Activated CD8-positive, alpha-beta T cell treated with anti-CD3 and anti-CD28 coated beads, Interleukin-2, amount 10 ng/mL, durations not matched to agents 7 days and 5 days (primary cell): ENCODE measurements at places on chromosomes 6 and 20. TPM values are rescaled to one million over a fixed set of nuclear protein-coding genes. Genes with fewer than 3 reads are reported as not detected.

DNA sequence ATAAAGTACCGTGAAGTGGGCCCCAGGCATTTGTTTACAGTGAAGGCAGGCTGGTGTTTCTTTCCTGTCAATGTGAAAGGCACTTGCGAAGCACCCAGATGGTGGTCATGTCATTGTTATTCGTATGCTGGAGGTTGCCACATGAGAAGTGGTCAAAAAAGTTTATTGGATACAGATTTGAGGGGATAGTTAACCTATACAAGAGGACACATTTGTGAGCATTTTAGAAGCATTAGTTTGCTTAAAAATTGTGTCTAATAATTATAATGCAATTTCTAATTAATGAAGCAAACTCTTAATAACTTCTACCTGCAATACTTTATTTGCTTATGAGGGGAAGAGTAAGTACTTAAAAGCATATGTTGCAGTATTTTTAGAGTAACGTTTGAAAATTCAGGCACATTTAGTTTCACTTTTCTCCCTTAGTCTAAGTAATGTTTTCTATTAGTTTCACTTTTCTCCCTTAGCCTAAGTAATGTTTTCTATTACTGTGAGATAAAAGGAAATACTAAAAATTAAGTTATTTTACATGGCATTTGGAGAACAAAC is 120.7 kb upstream of the CLDN20 start:
- H3K27ac ChIP-seq: peak overlapping the region; percentile 98
- DNase-seq: no peak
- H3K27me3 ChIP-seq: no peaks in the 10 kb centered on the region
- peak overlapping the region; percentile 75 for H3K4me3 ChIP-seq

DNA sequence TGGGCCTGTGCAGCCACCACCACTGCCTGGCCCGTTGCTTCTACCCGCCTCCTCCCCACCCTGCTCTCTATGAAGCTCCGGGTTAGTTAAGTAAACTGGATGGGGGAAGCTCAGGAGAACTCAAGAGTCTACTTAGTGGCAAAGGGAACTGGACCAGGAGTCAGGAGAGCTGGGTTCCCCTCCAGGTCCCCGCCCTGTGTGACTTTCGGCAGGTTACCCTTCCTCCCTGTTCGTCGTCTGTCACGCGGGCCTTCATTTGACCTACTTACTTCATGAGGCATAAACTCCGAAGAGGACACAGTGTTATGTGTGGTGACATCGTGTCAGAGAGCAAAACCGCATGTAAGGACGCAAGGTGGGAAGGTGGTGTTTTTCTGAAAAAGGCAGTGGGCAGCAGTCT is 75.3 kb downstream of the TCP11 start:
- no peaks in the 10 kb centered on the region for H3K27me3 ChIP-seq
- no peaks in the 10 kb centered on the region for H3K36me3 ChIP-seq
- peaks cover 20% of the 10 kb centered on the region for H3K4me1 ChIP-seq
- no peak overlapping the region for H3K27ac ChIP-seq

GRCh38 chr6:142631517-142632385 is 313.2 kb downstream of the HIVEP2 start:
- no peak for DNase-seq
- no peaks in the 10 kb centered on the region for H3K36me3 ChIP-seq
- H3K27ac ChIP-seq: no peak overlapping the region
- peaks cover 5% of the 10 kb centered on the region for H3K4me1 ChIP-seq

DNA sequence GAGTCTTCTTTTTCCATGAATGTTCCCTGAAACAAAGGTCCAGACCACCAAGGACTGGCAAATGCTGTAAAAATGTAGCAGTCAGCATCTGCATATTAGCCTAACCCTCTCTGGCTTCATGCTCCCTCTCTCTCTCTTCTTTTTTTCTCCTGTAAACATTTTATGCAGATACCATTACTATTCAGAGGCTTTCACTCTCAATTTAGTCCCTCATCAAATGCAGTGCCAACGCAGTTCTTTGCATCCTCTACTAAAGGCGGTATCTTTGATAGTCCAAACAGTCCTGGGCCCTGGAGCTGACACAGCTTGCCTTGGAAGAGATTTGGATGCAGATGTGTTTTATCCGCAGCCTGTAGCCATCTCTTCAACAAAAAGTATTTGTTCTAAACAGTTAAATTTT is 167.1 kb upstream of the MMS22L start:
- no peak overlapping the region for H3K4me3 ChIP-seq
- H3K27ac ChIP-seq: no peak overlapping the region
- peaks cover 3% of the 10 kb centered on the region for H3K27me3 ChIP-seq
- DNase-seq: no peak

- no peaks in the 10 kb centered on the region for H3K27me3 ChIP-seq
- no peaks in the 10 kb centered on the region for H3K36me3 ChIP-seq
- no peaks in the 10 kb centered on the region for H3K4me1 ChIP-seq
- no peak overlapping the region for H3K27ac ChIP-seq
- DNase-seq: no peak
Measured at GRCh38 chr6:51929934-51930574, 157.4 kb downstream of the PKHD1 start.

GRCh38 chr20:19212821-19213502 is 520 bp downstream of the SLC24A3 start:
- no peaks in the 10 kb centered on the region for H3K4me1 ChIP-seq
- no peak overlapping the region for H3K4me3 ChIP-seq
- peaks cover 51% of the 10 kb centered on the region for H3K27me3 ChIP-seq
- no peak overlapping the region for H3K27ac ChIP-seq
- DNase-seq: peak; percentile 57

- no peaks in the 10 kb centered on the region for H3K36me3 ChIP-seq
- H3K27ac ChIP-seq: no peak overlapping the region
Measured at GRCh38 chr20:40519918-40520317, 169.1 kb downstream of the MAFB start.

DNA sequence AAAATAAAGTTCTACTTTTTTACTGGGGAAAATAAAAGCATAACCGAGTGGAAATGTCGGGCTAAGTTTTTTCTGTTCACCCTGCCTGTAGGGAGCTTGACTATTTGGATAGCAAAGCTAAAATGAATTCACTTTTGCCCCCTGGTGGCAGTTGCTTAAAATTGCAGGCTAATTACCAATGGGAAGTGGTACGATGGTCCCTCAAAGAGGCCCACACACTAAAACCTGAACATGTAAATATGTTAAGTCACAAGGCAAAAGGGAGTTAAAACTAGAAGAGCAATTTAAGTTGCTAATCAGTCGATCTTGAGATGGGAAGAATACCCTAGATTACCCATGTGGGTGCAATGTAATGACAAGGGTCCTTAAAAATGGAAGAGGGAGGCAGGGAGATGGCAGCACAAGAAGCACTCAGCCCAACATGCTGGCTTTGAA is 916 bp upstream of the SUN5 start:
- no peak overlapping the region for H3K4me3 ChIP-seq
- DNase-seq: peak; percentile 59
- no peaks in the 10 kb centered on the region for H3K27me3 ChIP-seq
- H3K27ac ChIP-seq: peak overlapping the region; percentile 32
- H3K36me3 ChIP-seq: peaks cover 3% of the 10 kb centered on the region

DNA sequence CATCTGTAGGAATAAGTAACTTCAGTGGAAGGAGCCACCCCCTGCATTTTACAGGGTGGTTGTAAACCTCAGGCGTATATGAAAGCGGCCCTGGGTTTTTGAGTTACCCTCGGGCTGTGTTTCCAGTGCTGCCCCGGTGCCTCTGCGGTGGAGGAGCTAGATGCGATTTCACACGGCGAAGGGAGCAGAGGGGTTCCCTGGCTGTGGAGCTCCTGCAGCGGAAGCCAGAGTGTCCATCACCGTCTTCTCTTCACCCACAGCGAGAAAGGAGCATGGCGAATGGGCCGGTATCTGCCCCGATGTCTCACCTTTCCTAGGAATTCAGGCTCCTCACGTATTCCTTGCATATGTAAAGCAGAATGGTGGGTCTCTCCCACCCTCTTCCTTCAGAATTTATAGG is 253.6 kb downstream of the THBS2 start:
- H3K27ac ChIP-seq: no peak overlapping the region
- H3K27me3 ChIP-seq: peaks cover 5% of the 10 kb centered on the region
- H3K4me3 ChIP-seq: no peak overlapping the region
- H3K4me1 ChIP-seq: no peaks in the 10 kb centered on the region

GRCh38 chr20:5030348-5031205 is 29.3 kb upstream of the SLC23A2 start:
- no peaks in the 10 kb centered on the region for H3K36me3 ChIP-seq
- no peak for DNase-seq
- no peaks in the 10 kb centered on the region for H3K4me1 ChIP-seq
- H3K27me3 ChIP-seq: no peaks in the 10 kb centered on the region
- no peak overlapping the region for H3K4me3 ChIP-seq

DNA sequence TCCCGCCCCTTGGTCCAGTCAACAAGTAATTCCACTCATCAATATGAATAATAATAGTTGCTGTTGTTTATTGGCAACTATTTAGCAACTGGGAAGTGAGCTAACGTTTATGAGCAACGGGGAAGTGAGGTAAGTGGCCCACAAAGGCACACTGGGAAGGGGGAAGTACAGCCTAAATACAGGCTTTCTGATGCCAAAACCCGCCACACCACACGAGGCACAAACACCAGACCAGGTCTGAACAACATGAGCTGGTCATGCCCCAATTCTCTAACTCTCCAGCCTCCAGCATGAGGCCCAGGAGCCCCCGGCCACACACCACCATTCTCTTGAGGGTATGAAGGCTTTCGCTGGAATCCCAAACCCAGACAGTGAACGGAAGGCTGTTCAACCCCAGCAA is 50.8 kb downstream of the PREX1 start:
- peak overlapping the region; percentile 48 for H3K27ac ChIP-seq
- H3K27me3 ChIP-seq: no peaks in the 10 kb centered on the region
- H3K4me1 ChIP-seq: peaks cover 76% of the 10 kb centered on the region
- no peak for DNase-seq
- no peak overlapping the region for H3K4me3 ChIP-seq

- H3K4me3 ChIP-seq: no peak overlapping the region
- DNase-seq: no peak
- H3K4me1 ChIP-seq: no peaks in the 10 kb centered on the region
- H3K36me3 ChIP-seq: no peaks in the 10 kb centered on the region
Measured at GRCh38 chr6:76876922-76877553, 586.3 kb downstream of the HTR1B start.

DNA sequence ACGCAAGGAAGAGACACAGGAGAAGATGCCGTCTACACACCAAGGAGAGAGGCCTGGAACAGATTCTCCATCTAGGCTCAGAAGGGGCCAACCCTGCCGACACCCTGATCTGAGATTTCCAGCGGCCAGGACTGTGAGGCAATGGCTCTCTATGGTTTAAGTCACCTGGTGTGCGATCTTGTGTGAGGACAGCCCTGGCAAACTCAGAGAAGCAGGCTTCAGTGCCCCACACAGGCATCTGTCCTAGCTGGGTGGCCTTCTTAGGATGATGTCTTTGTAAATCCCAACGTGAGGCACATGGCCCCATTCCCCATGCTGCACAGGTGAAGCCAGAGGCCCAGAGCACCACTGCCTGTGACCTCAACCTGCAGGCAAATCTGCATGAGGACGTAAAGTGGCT is 87.6 kb upstream of the FRMD1 start:
- DNase-seq: no peak
- H3K27me3 ChIP-seq: no peaks in the 10 kb centered on the region
- no peaks in the 10 kb centered on the region for H3K4me1 ChIP-seq

DNA sequence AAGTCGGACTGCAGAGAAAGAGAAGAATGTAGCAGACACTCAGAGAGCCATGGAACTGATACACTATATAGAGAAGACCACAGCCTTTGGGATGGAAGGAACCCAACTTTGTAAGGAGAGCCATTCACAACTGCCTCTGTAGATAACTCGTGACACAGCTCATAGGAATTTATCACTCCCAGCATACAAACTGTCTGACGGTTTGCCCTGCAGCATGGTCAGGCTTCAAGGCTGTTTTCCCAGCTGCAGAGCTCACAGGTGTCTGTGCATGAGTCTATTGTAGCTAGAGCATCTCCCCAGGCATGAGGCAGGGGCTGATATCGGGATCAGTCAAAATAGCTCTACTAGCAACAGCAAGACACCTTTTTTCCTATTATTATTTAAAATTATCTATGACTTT is 130.5 kb upstream of the DTNBP1 start:
- no peak for DNase-seq
- H3K27me3 ChIP-seq: no peaks in the 10 kb centered on the region
- H3K4me3 ChIP-seq: no peak overlapping the region
- no peaks in the 10 kb centered on the region for H3K4me1 ChIP-seq
- no peaks in the 10 kb centered on the region for H3K36me3 ChIP-seq
- H3K27ac ChIP-seq: no peak overlapping the region

- H3K27ac ChIP-seq: no peak within 1 kb of the TSS
- H3K4me1 ChIP-seq: no peaks in the 10 kb centered on the region
- peaks cover 58% of the 10 kb centered on the region for H3K27me3 ChIP-seq
- peak within 1 kb of the TSS; percentile 43 for H3K4me3 ChIP-seq
Measured at GRCh38 chr6:3751077-3751729, at the start of gene PXDC1. PXDC1 (minus strand) TSS chr6:3751713; CDS start chr6:3751531, 182 bp downstream.

DNA sequence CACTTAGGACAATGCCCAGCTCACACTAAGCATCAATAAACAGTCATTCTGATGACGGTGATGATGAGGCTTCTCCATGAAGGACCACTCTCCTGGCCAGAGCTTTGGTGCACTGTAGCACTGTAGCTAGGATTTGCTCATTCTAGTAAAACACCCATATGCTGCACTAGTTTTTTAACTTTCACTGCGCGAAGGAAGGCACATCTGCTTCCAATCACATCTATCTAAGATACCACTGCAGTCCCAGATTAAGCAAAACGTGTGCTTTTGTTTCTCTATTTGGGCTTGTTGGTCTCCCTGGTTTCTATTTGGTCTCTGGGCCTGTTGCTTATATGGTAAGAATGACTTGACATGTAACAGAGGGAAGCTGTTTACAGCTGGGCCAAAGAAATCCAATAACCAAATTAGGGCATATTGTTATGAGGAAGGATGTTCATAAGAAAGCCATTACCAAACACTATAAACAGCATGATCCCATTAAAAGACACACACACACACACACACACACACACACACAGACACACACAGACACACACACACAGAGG is 62.4 kb downstream of the FAM229B start:
- H3K27me3 ChIP-seq: peaks cover 17% of the 10 kb centered on the region
- peaks cover 6% of the 10 kb centered on the region for H3K4me1 ChIP-seq
- DNase-seq: no peak
- H3K27ac ChIP-seq: no peak overlapping the region
- no peaks in the 10 kb centered on the region for H3K36me3 ChIP-seq

GRCh38 chr6:53347250-53347920 is 1.4 kb downstream of the ELOVL5 start:
- H3K36me3 ChIP-seq: peaks cover 31% of the 10 kb centered on the region
- peaks cover 13% of the 10 kb centered on the region for H3K27me3 ChIP-seq
- peak overlapping the region; percentile 92 for H3K27ac ChIP-seq
- peak; percentile 60 for DNase-seq

DNA sequence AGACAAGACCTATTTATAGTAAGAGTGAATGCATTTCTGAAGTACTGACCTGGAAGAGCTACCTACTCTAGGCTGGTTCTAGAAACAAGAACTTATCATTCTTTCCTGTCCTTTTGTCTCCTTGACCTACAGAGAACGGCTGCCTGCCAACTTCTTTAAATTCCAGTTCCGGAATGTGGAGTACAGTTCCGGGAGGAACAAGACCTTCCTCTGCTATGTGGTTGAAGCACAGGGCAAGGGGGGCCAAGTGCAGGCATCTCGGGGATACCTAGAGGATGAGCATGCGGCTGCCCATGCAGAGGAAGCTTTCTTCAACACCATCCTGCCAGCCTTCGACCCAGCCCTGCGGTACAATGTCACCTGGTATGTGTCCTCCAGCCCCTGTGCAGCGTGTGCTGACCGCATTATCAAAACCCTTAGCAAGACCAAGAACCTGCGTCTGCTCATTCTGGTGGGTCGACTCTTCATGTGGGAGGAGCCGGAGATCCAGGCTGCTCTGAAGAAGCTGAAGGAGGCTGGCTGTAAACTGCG is 8.3 kb downstream of the APOBEC2 start:
- no peak for DNase-seq
- peaks cover 24% of the 10 kb centered on the region for H3K36me3 ChIP-seq
- H3K27me3 ChIP-seq: no peaks in the 10 kb centered on the region
- no peak overlapping the region for H3K27ac ChIP-seq

CD93 gene
- total RNA-seq: 0.73 TPM

GABRR1 gene
- not detected for total RNA-seq

FAM184A gene
- total RNA-seq: 2.7 TPM

NFATC2 gene
- 55.8 TPM for total RNA-seq

DDX43 gene
- total RNA-seq: 0.66 TPM
